ENCODE measurements at places on chromosomes 12 and 14.

DNA sequence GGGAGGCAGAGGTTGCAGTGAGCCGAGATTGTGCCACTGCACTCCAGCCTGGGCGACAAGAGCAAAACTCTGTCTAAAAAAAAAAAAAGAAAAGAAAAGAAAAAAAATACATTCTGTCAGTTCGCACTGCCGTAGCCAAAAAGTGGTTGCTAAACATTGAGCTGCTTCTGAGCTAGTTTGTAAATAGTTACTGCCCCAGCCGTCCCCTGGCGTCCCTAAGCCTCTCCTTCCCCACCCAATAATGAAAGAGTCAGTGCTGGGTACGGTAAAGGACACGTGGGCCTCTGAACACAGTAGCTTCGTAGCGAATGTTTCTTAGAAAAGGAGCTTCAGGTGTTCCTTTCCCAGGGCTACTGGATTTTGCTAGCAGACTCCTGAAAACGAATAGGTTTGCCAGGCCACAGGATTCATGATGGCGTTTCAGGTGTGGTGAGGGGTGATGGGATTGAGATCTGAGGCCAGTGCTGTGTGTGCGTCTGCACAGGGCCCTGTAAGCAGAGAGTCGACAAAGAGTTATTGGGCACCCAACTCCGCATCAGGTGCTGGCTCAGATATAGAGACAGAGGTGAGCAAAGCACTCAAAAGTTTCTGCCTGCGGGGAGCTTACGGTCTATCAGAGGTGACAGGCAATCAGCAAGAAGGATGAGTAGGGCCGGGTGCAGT is 94.1 kb downstream of the LGMN start:
- DNase-seq = no peak

DNA sequence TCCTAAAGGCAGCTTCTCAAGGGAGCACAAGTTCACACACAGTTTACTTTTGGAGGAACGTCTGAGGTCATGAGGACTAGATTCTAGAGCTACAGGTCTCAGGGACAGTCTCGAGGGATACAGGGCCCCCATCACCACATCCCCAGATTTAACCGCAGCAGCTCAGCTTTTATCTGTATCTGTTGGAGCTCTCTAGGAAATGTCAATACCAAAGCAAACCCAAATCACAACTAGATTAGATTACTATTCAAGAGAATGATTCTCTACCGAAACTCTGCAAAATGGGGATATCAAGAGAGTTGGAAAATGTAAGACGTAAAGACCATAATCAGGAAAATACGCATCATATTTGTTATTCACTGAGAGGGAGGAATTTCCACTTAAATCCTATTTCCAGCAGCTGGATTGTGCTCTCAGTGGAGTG is 4.0 kb upstream of the MYRFL start:
- DNase-seq = no peak

DNA sequence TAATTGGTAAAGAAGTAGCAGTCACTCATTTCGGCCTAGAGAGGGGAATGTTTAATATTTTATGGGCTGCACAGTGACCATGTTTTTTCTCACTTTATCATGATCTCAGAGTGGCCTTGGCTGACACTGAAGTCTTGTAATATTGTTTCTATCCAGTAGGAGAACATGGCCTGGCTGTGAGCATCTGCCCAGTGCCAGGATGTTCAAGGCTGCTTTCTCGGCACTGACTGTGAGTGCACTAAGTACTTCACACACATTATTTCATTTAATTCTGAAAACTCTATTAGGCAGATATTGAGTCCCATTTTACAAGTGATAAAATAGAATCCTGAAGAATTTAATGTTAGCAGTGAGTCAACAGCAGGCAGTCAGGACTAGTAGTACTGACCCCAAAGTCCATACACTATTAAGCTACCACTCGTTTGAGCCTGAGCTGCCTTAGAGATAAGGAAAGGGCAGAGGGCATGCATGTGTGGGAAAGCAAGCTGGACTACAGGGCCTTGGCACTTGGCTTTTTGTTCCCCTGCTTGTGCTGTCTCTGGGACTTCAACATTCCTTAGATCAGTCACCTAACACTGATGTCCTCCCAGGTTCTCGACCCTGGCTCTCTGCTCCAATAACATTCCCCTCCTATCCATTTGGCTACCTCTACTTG is 42.2 kb upstream of the APPL2 start:
- DNase-seq = no peak

DNA sequence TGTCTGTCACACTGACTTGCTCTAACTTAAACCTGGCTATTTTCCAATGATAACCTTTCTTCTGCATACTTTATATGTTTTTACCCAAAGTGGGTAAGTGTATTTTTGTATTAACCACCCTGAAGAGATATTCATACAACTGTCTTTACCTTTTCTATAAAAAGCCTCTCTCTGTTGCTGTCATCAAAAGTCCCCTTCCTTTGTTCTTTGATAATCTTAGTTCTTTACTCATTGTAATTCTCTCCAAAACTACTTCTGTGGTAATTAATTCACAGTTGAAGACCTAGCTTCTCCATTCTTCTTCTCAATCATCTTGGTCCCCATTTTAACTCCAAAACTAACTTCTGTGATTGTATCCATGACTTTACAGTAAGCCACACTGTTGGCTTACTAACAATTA is 479.7 kb upstream of the MGAT4C start:
- no peak for DNase-seq

All from central memory CD4-positive, alpha-beta T cell (primary cell).